ENCODE measurements at places on chromosomes 11 and 22.

- no peak for DNase-seq
Measured at GRCh38 chr11:125180413-125181305, 16.1 kb downstream of the PKNOX2 start.

- no peak for DNase-seq
Measured at GRCh38 chr11:33622186-33622585, 78.4 kb downstream of the C11orf91 start.

DNA sequence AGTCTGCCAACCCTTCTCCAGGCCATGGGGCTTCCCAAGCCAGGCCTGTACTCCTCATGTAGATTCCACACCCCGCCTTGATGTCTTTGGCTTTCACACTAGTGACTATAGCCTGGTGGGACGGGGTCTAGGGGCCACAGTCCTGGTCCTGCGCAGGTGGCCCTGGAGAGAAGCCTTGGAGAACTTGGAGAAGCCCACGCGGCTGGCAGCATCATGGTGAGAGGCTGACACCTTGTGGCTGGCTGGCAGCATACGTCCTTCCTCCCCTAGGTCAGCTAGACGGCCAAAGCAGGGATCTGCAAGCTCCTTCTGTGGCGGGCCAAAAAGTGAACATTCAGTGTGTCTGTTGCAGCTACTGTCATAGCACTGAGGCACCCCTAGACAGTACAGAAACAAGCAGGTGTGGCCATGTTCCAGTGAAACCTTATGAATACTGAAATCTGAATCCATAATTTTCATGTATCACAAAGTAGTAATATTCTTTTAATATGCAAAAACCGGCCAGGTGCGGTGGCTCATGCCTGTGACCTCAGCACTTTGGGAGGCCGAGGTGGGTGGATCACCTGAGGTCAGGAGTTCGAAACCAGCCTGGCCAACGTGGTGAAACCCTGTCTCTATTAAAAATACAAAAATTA, 42.0 kb downstream of the FAM83F start:
- DNase-seq, result peak; percentile 57

DNA sequence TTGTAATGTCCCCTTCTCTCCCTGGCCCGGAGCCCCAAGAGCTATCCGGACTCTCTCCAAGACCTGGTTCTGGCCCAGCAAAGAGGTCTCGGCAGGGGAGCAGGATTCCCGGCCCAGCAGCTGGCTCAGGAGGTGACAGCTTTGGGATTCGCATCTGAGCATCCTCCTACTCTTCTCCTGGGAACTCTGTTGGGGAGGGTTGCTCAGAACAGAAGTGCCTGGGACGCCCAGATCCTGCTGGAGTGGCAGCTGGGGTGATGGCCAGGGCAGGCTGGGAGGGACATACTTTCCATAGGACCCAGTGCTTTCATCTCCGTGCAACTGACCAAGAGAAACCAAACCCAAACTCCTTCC, 83.6 kb upstream of the PRODH start:
- DNase-seq, result no peak

- DNase-seq, result no peak
Measured at GRCh38 chr11:15180212-15180792, 65.6 kb downstream of the INSC start.

DNA sequence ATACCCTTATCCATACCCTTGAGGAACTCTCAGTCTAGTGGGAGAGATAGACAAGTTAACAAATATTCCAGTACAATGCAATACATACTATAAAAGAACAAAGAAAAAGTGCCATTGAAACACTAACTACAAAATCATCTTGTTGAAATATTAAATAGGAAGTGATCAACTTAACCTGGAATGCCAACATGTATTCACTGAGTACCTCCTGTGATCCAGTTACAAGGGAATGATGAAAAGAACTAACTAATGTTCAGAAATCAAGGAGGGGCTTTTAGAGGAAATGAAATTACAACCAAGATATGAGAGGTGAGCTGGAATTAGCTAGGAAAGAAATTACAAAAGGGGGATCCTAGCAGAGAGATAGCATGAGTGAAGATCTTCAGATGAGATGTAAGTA, 6.2 kb upstream of the FIBIN start:
- DNase-seq, result no peak

DNA sequence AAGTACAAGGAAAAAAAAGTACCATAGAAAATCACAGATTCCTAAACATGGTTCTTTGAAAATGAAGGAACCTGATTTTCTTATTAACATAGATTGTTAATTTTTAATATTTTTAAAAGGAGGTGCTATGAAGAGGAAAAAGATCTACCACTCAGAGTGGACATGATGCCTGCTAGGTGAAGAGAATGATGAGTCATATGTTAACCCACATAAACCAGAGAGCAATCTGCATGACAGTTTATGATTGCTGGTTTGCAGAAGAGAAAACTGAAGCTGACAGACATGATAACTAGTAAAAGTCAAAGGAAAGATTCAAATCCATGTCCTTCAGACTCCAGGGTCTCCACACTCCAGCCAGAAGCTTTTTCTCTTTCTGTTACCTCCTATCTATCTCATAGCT, 1231.7 kb downstream of the LRRC4C start:
- no peak for DNase-seq

DNA sequence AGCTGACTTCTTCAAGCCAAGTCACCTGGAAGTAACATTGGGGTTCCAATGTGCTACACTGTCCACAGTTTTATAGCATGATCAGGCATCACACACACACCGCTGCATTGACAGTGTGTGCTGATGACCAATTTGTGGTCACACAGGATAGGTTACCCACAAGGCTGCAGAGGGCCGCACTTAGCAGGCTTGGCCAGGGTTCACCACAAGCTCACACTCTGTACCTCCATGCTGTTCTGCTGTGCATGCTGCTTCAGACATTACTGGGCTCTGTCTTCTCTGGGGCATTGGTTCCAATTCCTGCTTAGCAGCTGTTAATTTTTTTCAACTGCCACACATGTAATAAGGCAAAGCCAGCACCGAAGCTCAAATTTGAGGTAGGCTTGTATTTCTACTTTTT, 11.0 kb upstream of the NRIP3 start:
- no peak for DNase-seq

DNA sequence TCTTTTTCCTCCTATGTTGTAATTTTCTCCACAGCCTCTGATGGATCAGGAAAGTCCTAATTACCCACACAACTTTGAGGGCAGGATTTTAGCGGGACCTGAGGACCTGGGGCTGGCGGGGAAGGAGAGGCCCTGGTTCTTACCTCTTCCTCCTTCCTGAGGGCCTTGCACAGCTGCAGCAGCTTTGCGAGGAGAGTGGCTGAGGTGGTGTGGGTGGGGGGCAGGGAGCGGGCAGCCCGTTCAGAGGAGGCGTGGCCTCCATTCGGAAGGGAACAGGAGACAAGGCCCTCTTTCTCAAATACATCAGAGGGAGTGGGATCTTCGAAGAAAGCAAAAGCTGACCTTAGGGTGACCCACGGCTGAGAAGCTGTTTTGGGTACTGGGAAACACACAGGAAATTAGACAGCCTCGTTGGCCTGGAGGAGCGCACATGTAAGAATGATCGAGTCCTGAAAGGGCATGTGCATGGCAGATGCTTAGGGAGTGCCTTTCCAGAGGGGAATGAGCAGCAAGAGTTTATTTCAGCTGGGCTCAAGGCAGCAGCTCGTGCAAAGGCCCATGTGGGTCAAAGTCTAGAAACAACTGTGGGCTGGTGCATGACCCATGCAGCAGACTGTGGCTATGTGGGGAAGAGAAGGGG, 76.6 kb upstream of the NARS2 start:
- no peak for DNase-seq

DNA sequence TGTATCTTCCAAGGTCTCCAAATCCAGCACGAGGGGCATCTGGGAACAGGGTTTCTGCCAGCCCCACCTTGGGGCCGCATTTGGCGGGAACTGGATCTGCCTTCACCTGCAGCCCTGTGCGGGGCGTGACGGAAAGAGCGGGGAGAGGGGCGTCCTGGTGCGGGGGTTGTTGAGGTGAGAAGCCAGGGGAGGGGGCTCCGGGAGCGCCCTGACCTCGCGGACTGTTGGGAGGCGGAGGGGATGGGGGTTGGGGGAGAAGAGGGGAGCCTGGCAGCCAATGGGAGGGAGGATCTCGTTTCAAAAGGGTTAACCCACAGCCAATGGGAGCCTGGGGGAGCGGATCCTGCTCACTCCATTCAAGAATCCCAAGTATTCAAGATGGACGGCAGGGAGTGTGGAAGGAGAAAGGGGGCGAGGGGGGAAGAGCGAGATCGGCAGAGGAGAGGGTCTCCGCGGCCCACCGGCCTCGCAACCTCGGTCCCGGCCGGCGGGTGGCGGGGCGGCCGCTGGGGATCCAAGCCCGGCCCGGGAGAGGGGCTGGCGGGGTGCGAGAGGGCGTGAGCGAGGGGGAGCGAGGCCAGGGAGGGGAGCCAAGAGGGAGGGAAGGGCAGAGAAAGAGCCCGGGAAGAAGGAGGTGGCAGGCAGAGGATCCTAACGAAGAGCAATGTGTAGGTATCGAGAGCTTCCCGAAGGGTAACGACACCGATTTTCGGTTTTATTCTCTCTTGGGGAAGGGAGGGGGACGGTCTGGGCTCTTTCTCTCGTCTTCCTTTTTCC, 11.5 kb downstream of the YPEL4 start:
- DNase-seq, result no peak

GRCh38 chr22:32910429-32910772, 108.9 kb downstream of the TIMP3 start:
- DNase-seq, result no peak

- no peak for DNase-seq
Measured at GRCh38 chr22:23383491-23384361, 196.4 kb downstream of the IGLL1 start.

GRCh38 chr11:86747801-86748200, 52.5 kb upstream of the PRSS23 start:
- no peak for DNase-seq

DNA sequence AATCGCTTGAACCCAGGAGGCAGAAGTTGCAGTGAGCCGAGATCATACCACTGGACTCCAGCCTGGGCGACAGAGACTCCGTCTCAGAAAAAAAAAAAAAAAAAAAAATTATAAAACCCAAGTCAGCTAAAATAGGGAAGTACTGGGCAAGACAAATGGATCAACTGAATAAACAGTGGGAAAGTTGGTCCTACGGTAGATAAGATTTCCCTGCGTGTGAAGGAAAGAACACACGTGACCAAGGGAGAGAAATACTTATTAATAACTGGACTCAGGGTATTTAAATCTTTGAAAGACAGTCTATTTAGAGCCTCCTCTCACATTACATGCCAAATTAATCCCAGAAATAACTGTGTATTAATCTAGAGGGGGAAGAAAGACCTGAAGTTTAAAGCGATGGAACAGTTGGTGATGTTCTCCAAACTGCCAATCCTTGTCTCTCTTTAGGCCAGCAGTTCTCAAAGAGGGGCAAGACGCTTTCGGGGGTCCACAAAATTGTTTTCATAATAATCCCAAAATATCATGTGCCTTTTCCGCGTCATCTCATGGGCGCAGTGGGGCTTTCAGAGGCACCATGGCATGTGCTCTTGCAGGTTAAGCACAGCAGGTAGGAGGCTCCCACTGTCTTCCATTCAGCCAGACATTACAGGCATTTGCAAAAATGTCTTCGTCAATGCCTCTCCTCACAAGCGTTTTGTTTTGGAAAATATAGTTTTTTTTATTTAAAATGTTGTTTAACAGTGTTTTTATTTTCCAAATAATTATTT, 6.6 kb downstream of the RTL6 start:
- DNase-seq, result no peak

DNA sequence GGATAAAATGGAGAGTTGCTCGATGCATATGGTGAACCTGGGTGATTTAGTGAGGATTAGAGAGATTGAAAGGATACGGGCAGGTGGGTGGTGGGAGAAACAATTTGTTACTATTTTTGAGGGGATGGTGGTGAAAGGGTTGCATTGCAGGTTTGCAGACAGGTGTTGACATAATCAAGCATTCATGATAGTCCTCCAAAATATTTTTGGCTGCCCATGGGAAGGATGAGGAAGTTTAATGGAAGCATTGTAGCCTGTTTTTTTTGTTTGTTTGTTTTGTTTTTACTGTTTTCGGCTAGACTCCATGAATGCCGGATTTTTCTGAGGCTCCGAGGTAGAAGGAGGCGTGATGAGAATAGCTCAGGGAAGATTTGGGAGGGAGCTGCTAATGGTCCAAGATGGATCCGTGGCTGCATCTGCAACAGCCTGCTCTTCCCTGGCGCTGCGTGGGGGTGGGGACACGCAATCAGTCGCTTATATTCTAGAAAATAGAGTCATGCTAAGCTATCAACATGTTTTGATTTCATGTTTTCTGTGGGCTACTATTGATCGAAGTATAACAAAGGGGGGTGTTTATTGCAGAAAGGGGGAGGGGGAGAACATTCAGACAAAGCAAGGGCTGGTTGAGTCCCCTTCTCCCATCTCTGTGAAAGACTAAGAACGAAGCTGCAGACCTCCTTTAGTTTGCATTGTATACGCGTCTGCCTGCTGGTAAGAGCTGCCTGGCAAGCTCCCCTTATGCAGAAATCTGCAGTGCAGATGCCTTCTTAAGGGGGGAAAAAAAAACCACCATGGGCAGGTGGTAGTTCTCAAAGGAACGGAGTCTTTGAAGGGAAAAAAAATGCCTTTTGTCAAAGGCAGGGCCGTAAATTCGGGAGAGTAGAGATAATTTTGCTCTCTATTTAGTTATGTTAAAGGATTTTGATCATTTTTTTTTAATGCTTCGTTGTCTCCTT, 1.0 kb downstream of the RTN3 start:
- DNase-seq, result no peak

- no peak for DNase-seq
Measured at GRCh38 chr11:30832831-30833230, 246.7 kb upstream of the MPPED2 start.

DNA sequence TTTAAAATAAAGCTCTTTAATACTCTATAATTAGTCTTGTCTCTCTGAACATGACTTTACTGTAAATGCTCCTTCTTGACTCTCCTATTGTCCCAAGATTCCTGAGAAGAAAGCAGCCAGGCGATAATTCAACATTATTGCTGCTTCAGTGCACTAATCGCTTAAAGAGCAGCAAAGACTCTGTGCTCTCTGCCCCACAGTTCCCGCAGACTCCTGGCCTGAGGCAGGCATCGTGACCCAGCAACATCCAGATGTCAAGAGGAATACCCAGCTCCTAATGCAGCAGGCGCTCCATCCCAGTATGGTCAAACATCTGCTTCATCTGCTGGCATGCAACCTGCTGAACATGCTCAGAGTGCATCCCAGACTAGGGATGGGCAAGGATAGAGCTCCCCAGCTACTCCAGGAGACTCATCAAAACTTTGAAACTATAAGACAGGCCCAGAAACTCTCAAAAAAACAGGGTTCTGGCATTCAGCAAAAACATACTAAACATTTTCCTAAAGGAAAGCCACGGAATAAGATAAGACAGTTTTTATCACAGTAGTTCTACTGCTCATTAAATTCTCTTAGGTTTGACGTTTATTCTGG, 270.0 kb downstream of the SOX6 start:
- no peak for DNase-seq

Measured in CD4-positive, alpha-beta T cell treated with Interleukin-4 for 1 hour (primary cell).